ENCODE measurements at places on chromosomes 1 and 21. TPM values are rescaled to one million over a fixed set of nuclear protein-coding genes. Genes with fewer than 3 reads are reported as not detected.

DNA sequence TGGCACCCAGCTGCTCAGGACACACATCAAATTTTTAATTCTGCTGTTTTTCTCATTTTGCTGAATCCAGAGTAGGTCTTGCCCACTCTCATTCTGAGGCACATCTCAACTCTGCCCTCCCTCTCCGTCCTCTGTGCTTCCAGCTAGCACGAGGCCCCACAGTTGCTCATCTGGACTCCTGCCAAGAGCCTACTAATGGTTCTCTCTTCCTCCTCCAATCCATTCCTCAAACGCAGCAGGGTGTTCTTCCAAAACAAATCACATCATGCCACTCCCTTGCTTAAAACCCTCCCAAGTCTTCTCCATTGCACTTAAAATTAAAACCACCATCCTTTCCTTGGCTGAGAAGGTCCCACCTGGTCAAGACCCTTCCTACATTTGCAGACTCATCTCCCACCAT lies 49.8 kb upstream of the SCAF4 start:
- no peak for DNase-seq

DNA sequence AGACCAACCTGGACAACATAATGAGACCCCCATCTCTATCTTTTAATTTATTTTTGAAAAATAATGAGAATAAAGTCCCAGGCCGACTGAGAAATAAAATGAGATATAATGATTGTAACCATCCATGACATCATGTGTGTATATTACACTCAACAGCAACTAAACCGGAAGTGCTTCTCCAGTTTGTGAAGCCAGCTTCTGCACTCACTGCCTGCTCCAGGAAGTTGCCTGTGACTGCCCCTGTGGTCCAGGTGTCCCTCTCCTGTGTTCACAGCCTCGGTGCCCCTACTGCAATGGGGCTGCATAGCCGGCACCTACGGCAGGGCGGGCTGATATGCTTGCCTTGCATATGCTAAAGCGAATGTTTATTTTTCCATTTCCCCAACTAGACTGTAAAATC lies 68.3 kb downstream of the SSBP3 start:
- no peak for DNase-seq

DNA sequence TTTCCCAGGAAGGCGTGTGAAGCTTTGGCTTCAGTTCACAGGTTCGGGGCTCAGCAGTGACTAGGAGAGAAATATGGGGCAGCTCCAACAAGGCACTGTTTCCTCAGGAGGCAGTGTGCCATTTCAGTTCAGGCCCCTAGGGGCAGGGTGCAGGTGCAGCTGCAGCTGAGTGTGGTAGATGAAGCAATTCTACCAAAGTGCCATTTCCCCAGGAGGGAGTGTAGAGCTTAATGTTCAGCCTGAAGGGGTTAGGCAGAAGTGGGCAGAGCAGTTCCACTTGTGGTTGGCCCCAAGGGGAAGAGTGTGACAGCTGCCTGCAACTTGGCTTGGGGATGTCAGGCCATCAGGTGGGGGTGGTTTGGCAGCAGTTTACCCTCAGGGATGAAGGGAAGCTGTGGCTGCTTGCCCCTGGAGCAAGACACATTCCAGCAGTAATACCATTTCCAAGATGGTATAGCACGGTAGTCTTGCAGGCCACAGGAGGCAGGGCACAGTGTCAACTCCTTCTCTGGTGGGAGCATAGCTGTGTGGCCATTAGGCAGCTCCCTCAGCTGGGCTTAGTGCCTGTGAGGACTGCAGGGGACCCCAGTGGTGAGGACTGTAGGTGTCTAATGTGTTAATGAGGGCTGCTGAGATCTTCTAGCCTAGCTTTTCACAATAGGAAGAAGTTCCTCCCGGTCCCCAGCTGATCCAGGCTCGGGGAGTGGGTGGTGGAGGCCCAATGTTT lies 34.7 kb downstream of the RGSL1 start:
- DNase-seq, result no peak

GRCh38 chr1:111486431-111486830 lies 12.6 kb downstream of the C1orf162 start:
- no peak for DNase-seq

DNA sequence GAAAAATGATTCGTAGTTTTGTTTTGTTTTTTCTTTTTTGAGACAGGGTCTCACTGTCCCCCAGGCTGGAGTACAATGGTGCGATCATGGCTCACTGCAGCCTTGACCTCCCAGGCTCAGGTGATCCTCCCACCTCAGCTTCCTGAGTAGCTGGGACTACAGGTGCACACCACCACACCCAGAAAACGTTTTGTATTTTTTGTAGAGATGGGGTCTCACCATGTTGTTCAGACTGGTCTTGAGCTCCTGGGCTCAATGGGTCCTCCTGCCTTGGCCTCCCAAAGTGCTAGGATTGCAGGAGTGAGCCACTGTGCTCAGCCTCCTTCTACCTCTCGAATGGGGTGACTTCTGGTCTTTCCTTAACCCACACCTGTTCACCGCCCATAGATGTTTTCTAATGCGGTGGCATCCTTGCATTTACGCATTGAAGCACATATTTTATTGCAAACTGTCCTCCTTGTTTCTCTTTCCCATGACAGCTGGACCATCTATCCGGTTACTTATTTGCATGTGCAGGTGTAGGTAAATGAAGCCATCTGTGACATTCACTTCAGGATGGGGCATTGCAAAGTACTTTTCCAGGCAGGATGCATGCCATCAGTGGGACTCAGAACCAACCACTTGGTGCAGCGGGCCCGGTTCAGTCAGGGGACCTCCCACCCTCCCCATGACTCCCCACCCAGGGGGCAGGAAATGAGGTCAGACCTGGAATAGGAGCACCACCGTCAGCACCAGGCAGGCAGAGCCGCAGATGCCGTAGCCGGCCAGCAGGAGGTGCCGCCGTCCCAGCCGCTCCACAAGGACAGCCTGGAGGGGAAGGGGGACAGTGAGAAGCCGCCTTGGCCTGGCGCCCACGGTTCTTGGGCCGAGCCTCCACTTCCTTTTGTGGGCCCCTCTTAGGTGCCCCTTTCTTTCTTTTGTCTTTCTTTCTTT lies 16.5 kb downstream of the SLC2A7 start:
- no peak for DNase-seq

GRCh38 chr1:211598514-211598913 lies 19.6 kb upstream of the SLC30A1 start:
- DNase-seq, result no peak

- DNase-seq, result no peak
Observed at GRCh38 chr1:179663810-179664209, 72.2 kb downstream of the TDRD5 start.

GRCh38 chr1:220430059-220430458 lies 97.9 kb upstream of the MARK1 start:
- no peak for DNase-seq

- DNase-seq, result no peak
Observed at GRCh38 chr1:223258751-223259198, 105.2 kb downstream of the SUSD4 start.

FALEC gene
- not detected for total RNA-seq

- DNase-seq, result no peak
Observed at GRCh38 chr1:116820369-116820768, 66.1 kb downstream of the CD2 start.

FCGR2B gene
- total RNA-seq, result not detected

BRDT gene
- not detected for total RNA-seq

GRCh38 chr1:214571281-214571680 lies 19.9 kb upstream of the PTPN14 start:
- no peak for DNase-seq

Measured in activated T-helper 1 cell treated with anti-CD3 and anti-CD28 coated beads, Interleukin-12 subunit alpha, Interleukin-12 subunit beta, Interleukin-2, Interleukin-4 antibody, amounts not matched to agents 30 ng/mL and 10 ng/mL and 1 ng/mL, durations not matched to agents 14 hours and 24 hours and 36 hours (primary cell).